T-helper 1 cell (primary cell): ENCODE measurements at places on chromosomes 2 and 18.

DNA sequence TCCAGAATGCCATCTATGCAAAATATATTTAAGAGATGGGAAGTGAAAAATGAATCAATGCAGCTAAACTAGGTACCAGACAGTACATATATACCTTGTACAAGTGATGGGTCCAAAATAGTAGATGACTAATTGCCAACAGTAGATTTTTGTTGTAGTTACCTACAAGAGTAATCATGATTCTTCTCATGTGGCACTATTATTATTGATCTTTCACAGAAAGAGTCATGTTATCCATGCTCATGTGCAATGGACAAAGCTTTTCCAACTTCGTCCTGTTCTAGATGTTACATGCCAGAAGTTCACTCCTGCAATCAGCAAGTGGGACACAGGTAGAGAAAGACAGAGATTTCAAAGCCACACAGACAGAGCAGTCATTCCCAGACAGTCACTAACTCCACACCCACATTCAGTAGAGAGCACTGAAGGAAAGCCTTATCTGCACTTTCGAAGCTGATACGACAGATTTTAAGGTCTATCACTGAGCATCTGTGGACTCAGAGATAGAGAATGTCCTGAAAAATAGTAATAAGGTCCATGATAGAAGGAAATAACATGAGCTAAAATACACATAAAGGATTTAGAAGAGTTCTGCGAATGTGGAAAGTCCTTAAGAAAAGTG is 101.6 kb upstream of the ITPRID2 start:
- no peak for DNase-seq

- DNase-seq = no peak
Measured at GRCh38 chr18:4181086-4181485, 274.0 kb downstream of the DLGAP1 start.

DNA sequence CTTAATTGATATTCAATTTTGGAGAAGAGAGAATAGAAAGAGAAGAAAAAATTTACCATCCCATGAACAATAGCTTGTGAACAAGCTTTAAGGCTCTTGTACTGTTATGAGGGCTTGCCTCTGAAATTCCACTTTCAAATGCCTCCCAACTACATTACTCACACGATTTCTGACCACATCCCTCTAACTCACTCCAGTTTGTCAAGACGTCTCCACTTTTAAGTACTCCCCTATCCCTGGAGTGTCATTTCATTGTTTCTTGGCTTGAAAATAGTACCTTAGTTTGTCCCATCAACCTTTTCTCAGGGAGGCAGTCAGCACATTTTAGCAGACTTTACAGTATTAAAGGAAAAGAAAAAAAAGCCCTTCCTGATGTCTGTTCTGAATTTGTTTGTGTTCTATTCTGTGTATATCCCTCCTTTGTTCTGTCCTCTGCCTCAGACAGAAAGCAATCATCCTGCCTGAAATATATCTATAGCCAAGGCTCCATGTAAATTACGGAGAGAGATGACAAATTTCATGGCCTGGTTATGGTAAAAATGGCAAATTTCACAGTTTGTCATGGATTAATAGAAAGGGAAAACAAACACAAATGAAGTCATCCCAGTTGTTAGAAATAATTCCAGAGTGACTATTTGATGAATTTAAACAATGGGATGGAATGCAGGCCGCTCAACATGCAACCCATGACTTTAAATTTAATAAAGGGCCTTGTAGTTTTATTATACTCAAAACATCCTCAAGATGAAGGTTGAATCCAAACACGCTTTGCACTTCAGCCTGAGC is 228.8 kb downstream of the ETAA1 start:
- DNase-seq = no peak

GRCh38 chr2:241977557-241978300 is 108.2 kb downstream of the RTP5 start:
- DNase-seq = no peak

DNA sequence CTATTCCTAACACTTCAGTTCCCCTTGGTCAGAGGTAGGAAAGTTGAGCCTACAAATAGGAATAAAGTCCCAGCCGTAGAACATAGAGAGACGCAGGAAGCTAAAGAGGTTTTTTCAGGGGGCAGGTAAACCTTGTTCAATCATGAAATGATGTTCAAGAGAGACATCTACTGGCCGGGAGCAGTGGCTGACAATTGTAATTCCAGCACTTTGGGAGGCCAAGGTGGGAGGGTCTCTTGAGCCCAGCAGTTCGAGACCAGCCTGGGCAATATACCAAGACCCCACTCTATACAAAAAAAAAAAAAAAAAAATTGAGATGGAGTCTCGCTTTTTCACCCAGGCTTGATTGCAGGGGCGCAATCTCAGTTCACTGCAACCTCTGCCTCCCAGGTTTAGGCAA is 66.7 kb upstream of the DNAJC10 start:
- DNase-seq = no peak
